ENCODE measurements at places on chromosomes 12 and 14. TPM values are rescaled to one million over a fixed set of nuclear protein-coding genes. Genes with fewer than 3 reads are reported as not detected.

DNA sequence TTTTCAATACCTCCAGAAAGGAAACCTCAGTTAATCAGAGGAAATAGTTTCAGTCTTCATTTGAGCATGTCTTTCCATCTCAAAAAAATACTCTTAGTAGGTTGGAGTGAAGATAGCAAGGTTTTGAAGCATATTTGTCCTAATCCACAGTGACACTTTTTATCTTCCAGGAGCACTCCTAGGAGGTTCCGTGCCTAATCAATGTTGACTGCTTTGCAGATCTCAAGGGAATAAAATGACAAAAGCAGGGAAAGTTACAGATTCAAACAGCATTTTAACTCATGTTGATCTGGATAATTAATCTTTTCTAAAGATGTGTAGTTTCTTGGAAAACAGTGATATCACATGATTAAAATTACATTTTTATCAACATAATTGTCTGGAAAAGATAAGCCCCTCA lies 213.9 kb downstream of the ANO6 start:
- no peak for DNase-seq

DNA sequence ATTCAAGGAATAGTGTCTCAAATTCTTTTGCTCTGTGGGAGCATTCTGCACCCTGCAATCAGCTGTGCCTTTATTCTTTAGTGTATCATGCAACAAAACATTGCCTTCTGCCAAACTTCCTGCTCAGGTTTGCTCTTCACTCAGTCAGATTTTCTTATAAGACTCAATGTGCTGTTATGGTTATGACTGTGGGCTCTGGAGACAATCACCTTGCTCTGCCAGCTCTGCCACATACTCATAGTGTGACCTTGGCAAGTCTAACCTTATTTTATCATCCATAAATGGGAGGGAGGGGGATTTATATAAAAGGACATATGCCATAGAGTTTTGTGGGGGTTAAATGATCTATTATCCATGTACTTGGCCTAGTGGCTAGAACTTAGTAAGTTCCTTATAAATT lies 51.3 kb downstream of the SRGAP1 start:
- no peak for DNase-seq

GRCh38 chr12:5827591-5827990 lies 117.5 kb downstream of the ANO2 start:
- DNase-seq, result no peak

The NEDD1 gene
- polyA plus RNA-seq, result 30.6 TPM

Measured in renal pelvis (tissue), 12 donors.